ENCODE measurements at places on chromosomes 2 and 18.

DNA sequence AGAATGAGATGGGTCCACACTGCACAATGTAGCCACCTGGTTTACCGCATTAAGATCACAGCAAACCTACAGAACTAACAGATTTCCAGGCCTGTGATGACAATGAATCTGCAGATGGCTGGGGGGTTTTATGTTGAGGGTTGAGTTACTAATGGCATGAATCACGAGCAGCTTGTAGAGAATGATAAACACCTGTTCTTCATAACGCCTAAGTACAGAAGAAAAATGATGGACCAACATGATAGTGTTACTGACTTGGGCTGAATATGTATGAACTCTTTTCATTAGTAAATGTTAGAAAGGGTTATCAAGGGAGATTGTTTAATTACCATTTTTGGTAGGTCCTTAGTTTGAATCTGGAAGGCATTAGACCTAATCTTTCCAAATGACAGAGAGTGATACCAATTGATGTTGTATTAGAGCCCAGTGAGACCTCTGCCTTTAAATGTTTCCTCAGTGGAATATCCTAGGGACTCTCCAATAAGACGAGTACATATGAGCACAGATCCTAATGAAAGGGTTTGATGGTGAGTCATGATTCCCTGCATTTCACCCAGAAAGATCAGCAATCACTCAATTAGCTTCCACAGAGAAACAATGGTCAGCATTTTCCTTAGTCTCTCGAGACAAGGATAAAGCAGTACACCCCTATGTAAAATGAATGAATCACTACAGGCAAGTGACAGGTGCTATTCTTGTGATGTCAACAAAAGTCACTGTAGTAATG lies 243.8 kb downstream of the DLGAP1 start:
- no peak for DNase-seq

GRCh38 chr2:138058427-138058826 lies 94.2 kb downstream of the HNMT start:
- DNase-seq: no peak

GRCh38 chr2:66364495-66365333 lies 70.2 kb upstream of the MEIS1 start:
- no peak for DNase-seq

DNA sequence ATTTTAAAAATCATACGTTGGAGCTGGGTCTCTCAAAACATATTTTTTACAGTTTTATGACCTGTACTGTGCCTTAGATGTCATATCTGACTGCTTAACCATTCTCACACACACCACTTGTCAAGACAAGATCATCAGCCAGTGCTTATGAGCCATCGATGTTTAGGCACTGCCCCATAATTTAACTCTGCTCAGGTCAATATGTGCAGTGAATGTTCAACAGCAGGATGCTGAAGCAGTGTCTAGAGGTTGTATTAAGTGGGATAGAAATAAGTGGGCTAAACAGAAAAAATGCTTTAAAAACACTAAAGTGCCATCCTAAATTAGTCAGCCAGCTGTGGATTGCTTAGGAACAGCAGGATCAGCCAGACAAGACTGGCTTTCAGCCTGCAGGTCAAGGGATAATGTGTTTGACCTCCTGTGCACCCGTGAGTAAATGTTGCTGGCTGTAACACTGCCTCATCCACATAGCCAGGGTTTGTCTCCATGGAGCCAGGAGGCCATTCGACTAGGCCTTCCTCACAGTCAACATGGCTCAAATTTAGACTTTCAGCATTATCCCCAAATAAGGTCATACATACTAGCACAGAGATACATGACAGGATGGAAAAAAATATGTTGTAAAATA lies 139.0 kb upstream of the NXPH2 start:
- no peak for DNase-seq

DNA sequence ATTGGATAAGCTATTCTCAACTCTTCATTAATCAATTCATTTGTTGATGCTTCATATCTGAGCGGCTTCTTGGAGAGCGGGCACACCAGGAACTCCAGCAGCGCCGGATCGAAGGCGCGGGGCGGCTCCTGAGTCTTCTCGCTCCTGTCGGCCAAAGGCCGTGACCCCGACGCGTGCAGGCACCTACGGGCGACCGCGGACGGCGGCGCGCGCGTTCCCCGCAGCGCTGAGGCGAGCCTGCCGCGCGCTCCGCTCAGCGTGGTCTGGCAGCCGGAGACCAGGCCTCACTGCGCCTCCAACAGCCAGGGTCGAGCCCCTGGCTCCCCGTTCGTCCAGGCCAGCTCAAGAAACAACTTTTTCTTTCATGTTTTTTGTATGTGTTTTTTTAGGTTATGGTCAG lies 97.5 kb downstream of the ICA1L start:
- no peak for DNase-seq

- no peak for DNase-seq
These were observed 1335.8 kb upstream of the CDH2 start for GRCh38 chr18:29512761-29513160.

DNA sequence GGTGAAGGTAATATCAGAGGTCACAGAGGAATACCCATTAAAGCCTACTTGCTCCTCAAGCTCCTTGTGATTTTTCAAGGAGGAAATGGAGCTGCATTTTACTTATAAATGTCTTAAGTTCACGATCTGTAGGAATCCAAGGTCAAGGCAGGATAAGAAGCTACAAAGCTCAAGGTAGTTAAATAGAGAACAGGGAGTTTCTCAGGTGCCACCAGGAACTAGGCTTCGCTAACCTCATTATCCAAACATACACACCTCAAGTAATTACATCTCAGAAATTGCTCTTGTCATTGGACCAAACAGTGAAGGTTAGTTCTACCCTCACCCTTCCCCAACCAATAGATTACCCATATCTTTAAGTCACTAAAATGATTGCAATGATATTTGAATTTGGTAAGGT lies 317.4 kb upstream of the HNRNPA3 start:
- no peak for DNase-seq

DNA sequence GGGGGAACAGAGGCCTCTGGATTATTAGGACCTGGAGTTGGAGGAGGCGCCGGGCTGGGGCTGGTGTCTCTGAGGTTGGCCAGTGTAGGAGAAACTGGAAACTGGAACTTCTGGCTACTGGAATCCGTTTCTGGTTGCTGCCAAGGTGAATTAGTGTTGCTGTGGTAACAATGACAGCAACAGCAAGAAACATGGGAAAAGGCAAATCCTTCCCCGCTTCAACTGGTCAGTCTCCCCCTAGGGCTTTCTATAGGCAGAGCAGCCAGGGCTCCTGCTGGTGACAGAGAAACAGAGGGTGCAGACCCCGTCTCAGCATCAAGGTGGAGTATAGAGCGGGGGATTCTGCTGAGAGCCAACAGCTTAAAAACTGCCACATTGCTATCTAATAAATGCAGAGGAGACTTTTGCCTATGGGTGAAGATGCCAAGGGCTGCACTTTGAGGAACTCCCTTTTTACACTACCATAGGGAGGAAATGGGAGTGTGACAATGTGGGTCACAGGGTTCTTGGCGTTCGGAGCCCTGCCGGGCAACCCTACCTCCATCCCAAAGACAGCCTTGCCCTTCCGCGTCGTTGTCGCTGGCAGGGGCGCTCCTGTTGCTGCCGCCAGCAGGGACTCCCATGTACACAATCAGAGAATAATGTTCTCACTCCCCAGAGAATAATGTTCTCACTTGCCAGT lies 81.4 kb upstream of the CABLES1 start:
- no peak for DNase-seq

DNA sequence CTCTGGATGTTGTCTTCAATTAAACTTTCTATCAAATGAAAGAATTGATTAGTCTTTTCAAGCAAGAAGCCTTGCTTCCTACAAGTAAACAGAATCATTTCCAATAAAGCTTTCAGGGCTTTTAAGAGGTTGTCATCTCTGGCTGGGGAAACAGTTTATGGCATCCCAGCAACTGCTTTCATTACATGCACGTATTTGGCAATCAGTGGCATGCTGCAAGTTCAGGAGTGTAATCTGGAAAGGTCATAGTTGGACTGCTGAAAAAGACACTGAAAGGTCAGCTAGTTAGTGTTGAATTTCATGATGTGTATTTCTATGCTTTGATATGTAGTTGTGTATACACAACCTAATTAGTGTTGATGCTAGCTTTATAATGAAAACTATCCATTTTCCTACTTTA lies 332.9 kb downstream of the DSC3 start:
- no peak for DNase-seq

DNA sequence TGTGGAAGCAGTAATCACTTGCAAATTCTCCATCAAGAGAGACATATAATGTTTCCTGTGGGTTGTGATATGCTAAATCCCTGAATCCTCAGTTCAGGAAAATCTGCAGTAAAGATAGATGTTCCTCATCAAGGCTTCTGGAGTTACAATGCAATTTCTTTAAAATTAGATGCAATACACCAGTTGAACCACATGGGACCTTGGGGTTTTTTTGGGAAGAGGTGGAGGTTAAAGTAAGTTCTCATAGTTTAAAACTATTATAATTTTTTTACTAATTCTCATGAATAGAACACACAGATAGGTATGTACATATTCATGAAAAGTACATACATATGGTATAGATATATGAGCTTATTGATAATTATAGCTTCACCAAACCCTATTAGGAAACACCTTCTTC lies 496.2 kb downstream of the SATB2 start:
- DNase-seq: no peak

Data from CD4-positive, alpha-beta T cell treated with Interleukin-2 at 100 ng/mL for 4 hours (primary cell).